ENCODE measurements at places on chromosomes 3 and 15.

DNA sequence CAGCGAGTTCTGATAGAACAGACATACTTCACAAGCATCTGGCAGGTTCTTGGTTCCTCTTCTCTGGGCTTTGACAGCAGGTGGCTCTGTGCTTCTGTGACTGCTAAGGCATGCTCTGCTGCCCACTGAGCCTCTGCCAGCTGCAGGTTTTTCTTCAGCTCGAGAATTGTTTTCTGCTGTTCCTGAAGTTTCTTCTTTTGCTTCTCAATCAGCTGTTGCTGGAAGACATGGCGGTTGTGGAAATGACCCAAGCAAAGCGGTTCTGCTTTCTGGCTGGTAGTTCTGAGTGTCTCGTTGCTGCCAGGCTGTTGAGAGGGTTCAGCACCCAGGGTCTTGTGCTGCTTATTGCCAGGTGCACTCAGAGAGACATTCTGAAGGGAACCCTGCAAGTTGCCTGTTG lies 50.8 kb downstream of the CCDC191 start:
- no peak for DNase-seq

DNA sequence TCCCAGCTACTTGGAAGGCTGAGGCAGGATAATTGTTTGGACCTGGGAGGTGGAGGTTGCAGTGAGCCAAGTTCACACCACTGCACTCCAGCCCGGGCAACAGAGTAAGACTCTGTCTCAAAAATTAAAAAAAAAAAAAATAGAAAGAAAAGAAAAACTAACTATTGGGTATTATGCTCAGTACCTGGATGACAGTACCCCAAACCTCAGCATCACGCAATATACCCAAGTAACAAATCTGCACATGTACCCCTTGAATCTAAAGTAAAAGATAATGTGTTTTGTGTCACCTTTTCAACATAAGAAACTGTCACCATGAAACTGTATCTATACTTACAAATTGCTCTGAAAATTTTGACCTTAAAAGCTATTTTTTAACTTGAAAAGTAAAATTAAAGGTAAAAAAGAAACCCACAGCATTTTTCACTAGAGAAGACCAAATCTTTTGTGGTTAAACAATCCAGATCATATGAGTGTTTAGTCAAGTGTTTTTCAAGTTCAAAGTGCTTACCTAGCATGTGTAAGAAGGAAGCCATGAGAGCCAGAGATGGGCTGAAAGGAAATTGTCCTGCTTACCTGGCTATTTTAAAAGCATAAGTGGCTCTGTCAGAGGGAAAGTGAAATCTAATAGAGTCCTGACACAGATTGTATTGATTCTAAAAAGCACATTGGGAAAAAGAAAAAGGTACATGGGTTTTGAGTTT lies 50.5 kb downstream of the MYO1E start:
- no peak for DNase-seq

- DNase-seq: no peak
Measured at GRCh38 chr3:7396534-7396933, 535.6 kb downstream of the GRM7 start.

- peak; percentile 75 for DNase-seq
Measured at GRCh38 chr3:150945226-150946032, 27.1 kb downstream of the CLRN1 start.

GRCh38 chr3:159619341-159619885 lies 369.2 kb upstream of the IL12A start:
- no peak for DNase-seq

DNA sequence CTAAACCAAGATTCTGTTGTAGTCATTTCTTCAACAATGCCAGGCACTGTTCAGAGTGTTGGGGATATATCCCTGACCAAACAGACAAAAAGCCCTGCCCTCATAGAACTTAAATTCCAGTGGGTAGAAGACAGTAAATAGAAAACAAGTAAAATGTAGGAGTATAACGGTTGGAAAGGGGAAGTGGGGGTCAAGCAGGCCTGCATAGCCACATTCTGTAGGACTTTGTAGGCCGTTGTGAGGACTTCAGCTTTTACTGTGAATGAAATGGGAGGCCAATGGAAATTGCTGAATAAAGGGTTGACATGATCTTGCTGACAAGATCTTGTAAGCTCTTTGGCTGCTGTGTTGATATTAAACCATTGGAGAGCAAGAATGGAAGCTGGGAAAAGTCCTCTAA lies 1.8 kb downstream of the MRPS11 start:
- no peak for DNase-seq

- DNase-seq: no peak
Measured at GRCh38 chr3:94779699-94780098, 716.8 kb downstream of the NSUN3 start.

DNA sequence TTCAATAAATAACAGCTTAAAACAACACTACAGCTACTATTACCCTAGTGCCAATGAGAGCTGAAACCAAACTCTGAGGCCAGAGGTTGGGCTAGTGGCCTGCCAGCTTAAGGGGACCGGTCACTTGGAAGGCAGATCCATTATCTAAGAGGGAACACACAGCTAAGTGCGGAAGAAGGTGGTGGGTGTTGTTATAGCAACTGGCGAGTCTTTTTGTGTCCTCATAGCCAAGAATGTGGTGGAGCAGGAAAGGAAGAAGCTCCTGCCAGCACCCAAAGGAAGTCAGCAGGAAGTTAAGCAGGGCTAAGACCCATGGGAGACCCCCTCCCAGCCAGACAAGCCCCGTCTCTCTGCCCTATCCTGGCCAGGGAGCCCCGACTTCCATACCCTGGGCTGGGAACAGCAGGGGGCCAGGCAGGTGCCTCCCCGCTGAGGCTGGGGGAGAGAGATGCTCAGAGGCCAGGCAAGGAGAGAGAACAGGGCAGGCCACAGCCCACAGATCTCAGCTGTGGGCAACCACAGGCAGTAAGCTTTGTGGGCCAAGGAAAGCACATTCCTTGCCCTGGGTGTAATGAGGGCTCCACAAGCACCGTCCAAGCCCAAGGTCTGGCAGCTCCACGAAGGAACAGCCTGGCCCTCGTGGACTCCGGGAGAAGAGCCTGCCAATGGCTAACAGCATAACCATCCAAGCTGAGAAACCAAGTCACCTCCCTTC lies 34.0 kb upstream of the HRH1 start:
- DNase-seq: no peak

- no peak for DNase-seq
Measured at GRCh38 chr3:136197159-136197793, 1.1 kb upstream of the MSL2 start.
